ENCODE measurements at places on chromosomes 2 and 18.
A peak's percentile ranks its signal among the peaks of the same experiment; 100 is the strongest.

DNA sequence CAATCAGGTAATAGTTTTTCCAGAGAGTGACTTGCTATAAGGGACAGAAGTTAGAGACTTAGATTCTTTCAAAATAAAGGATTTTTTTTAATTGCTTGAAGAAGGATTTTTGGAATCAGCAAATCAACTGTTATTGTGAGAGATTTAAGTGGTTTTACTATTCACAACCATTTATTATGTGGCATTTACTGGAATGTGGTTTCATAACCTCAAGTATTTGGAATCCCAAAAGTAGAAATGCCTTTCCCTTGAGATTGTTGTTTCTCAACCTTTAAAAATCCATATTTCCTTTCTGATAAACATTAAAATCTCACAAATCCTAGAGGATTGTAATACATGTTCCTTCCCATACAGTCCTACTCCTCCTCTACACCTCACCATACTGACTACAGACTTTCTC lies 5.0 kb downstream of the TANK start:
- DNase-seq, result no peak

GRCh38 chr2:23850564-23851256 lies 76.2 kb downstream of the ATAD2B start:
- no peak for DNase-seq

- peak; percentile 76 for DNase-seq
These were observed 867 bp upstream of the TTL start for GRCh38 chr2:112481050-112481527.

DNA sequence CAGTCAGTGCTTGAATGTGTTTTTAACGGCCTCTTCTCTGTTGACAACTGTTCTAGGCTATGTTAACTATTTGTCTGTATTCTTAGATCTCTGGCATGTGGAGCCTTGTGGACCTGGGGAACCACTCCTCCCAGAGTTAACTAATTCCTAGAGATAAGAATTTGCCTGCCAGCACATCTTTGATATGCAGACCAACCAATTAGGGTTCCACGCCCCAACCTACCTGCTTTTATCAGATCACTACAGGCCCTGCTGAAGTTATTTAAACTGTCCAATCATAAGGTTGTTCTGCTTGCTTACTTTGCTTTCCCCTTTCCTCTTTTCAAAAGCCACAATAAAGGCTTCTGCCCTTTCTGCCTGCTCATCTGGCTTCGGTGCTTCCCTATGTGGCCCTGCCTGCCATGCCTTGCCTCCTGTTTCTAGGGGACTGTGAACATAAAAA lies 8.5 kb upstream of the CYBRD1 start:
- DNase-seq, result no peak

DNA sequence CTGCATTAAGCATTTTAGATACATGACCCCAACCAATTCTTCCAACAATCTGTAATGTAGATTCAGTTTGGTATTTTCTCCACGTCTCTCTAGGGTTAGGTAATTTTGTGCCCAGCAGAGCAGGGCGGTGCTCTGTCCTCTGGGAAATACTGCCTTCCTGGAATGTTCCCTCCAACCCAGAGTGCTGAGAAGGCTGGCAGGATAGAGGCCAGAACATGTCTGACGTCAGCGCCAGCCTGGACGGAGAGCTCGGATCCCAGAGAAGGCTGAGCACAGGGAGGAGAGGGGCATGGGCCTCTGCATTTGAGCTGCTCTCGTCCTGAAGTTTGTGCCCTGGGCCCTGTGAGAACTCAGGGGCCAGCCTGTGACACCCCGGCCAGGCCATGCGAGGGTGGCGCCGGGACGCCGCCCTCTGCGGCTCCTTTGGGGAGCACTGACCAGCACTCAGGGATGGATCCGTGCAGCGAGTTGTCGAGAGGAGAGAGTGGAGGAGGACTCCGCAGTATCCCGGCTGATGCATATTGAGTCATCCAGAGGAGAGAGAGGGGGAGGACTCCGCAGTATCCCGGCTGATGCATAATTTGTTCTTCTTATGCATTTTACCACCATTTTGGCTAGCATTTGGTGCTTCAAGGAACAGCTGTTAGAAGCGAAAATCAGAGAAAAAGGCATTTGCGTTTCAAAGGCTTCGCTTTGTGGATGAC lies 80.0 kb upstream of the PXDN start:
- DNase-seq, result no peak

DNA sequence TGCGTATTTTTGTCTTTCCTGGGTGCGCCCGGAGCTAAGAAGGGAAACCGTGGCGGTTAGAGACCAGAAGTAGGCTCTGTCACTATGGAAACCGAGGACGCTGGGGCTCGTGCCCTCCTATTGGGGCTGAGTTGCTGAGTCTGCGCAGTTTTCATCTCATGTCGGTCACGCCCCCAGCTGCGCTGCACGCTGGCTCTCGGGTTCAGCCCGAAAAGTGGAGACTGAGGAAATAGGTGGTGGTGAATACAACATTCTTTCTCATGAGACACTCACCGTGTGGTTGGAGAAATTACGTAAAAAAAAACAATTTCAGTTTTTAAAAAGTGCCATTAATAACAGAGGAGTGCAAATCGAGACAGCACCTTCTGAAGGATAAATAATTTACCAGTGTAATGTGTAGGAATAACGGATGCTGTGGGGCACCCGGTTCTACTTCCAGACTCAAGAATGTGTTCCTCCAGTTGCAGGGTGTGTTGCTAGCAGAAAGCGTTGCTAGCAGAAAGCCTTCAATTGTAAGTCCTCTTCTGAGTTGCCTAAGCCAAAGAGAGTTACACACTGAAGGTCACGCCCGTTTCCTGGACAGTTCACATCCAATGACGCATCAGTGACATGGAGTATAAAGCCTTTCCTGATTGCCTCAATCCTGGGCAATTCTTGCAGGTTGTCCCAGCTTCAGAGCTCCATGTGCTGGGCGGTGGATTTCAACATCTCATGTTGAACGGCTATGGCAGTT lies 20.4 kb upstream of the CXXC1 start:
- peak; percentile 86 for DNase-seq

DNA sequence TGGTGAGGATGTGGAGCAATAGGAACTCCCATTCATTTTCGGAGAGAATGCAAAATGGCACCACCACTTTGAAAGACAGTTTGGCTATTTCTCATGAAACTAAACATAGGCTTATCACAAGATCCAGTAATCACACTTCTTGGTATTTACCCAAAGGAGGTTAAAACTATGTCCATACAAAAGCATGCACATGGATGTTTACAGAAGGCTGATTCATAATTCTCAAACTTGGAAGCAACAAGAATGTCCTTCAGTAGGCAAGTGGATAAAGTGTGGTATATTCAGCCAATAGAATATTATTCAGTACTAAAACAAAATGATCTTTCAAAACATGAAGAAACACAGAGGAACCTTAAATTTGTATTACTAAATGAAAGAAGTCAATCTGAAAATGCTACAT lies 440.6 kb downstream of the FBXO15 start:
- no peak for DNase-seq

- DNase-seq, result no peak
These were observed 137.7 kb downstream of the ALK start for GRCh38 chr2:29783666-29784065.

- DNase-seq, result no peak
These were observed 1105.4 kb upstream of the KLHL29 start for GRCh38 chr2:22279541-22279940.

DNA sequence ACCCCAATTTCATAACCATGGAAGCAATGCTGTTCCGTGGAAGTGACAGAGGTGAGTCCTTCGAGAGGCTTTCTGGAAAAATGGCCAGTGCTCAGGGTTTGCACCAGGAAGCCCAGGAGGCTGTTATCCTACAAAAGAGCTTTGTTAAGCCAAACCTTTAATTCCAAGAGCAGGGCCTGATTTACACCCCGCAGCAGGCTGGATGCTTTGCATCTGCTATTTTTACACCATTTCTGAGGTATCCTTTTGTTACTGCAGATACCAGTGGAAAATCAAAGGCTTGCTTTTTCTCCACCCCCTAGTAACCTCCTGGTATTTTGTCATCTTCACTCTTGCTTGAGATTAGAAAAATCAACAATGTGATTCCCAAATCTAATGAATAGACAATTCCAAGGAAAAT lies 380.6 kb downstream of the SOX11 start:
- no peak for DNase-seq

DNA sequence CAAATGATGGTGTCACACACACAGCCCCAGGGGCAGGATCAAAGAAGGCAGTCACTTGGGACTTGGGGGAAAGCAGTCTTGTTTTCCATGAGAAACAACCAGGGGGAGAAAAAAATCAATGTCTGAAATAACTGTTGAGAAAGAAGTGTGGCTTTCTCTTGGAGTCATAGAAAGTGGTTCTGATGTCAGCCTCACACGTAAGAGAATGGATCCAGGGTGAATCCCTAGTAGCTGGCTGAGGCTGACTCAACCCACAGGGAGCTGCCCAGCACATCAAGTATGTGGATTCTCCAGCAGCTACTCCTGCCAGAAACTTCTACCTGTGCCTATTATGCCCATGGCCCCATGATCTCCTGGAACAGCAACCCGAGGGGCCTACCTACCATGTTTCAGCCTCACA lies 33.6 kb upstream of the ZBTB7C start:
- DNase-seq, result no peak

GRCh38 chr2:107669335-107669734 lies 157.4 kb upstream of the RGPD4 start:
- no peak for DNase-seq

- DNase-seq, result no peak
These were observed 399.8 kb upstream of the SLC8A1 start for GRCh38 chr2:40851661-40852060.

DNA sequence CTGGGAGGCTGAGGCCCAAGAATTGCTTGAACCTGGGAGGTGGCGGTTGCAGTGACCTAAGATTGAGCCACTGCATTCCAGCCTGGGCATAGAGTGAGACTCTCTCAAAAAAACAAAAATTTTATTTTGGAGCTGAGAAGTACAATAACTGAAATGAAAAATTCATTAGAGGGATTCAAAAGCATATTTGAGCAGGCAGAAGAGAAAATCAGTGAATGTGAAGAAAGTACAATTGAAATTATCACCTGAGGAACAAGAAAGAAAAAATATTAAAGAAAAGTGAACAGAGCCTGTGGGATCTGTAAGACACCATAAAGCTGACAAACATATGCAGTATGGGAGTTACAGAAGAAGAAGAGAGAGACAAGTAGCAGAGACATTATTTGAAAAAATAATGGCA lies 137.1 kb downstream of the RAB3GAP1 start:
- DNase-seq, result no peak

DNA sequence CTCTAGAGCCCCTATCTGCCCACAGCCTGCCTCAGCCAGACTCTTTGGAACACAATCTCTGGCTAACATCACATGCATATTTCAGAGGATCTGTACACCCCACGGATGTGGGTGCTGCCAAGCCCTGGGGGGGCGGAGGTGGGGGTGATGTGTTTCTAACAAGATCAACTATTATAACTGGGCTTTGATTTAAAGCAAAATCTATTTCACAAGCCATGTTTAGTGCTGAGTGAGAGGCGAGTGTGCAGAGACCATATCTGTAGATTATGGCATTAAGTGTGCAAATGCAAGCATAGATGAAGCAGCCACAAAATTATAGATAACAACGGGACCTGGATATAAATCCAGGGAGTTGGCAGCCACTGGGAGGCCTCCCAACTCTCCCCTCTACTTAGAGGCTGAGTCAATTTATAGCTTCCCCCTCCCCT lies 135.8 kb upstream of the SMAD2 start:
- no peak for DNase-seq

GRCh38 chr2:108288534-108289106 lies at the start of gene SULT1C2:
Gene SULT1C2, plus strand, starts transcription at chr2:108288895. Its CDS starts 4,773 bp downstream, at chr2:108293668.
- no peak for DNase-seq

DNA sequence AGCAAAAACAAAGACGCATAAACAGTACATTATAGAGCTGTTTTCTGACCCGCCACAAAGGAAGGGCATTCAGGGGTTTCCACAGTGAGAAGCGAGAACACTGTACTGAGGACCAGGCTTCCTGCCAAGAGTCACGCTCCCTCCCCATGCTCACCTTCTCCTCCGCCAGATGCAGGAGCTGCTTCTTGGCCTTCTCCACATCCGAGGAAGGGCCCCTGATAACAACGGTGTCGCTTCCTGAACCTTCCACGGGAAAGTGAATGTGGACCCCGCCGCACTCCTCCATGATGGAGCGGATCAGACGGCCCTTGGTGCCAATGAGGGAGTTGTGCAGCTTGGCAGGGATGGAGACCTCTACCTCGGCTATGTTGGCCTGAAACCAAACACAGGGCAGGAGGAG lies 53.8 kb downstream of the ANO7 start:
- DNase-seq, result no peak

- DNase-seq, result no peak
These were observed 576.5 kb downstream of the NRXN1 start for GRCh38 chr2:50455351-50455939.

GRCh38 chr2:26619096-26619495 lies 22.1 kb downstream of the CIB4 start:
- no peak for DNase-seq

GRCh38 chr2:165904432-165904831 lies 49.1 kb downstream of the TTC21B start:
- DNase-seq, result no peak

GRCh38 chr18:41769265-41769664 lies 185.8 kb upstream of the PIK3C3 start:
- no peak for DNase-seq

GRCh38 chr18:24679062-24679461 lies 218.6 kb downstream of the HRH4 start:
- no peak for DNase-seq

- no peak for DNase-seq
These were observed 98.7 kb upstream of the ST3GAL5 start for GRCh38 chr2:85987266-85988174.

All from stimulated activated naive CD4-positive, alpha-beta T cell (primary cell).